ENCODE measurements at places on chromosomes 4 and X.

GRCh38 chr4:186642998-186643397, 80.7 kb downstream of the FAT1 start:
- DNase-seq: no peak

- DNase-seq: no peak
Measured at GRCh38 chr4:38082424-38083385, 122.5 kb downstream of the PTTG2 start.

DNA sequence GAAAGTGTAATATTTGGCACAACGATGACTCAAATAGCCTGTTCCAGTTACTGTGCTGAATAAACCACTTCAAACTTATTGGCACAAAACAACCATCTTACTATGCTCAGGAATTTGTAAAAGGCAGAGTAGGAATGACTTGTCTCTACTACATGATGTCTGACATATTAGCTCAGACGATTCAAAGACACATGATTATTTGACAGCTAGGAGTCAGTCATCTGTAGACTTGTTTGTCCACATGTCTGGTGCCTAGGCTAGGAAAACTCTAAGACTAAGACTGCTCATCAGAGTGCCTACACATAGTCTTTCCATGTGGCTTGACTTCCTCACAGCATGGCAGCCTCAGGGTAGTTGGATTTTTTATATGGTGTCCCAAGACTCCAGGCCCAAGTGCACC, 154.5 kb downstream of the FANCB start:
- DNase-seq: no peak

DNA sequence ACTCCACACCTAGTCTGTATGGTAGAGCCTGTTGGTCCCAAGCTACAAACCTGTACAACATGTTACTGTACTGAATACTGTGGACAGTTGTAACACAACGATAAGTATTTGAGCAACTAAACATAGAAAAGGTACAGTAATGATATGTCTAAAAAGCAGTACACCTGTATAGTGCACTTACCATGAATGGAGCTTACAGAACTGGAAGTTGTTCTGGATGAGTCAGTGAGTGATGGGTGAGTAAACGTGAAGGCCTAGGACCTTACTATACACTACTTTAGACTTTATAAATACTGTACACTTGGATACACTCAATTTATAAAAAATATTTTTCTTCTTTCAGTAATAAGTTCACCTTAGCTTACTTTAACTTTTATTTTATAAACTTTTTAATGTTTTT, 104.0 kb downstream of the TMA16 start:
- no peak for DNase-seq
